ENCODE measurements at places on chromosomes 3 and 15.

- peak; percentile 83 for DNase-seq
Observed at GRCh38 chr15:56243163-56244037, at the start of gene RFX7. RFX7 (minus strand) TSS chr15:56243879; CDS start chr15:56243285, 594 bp downstream.

GRCh38 chr3:124887177-124887931 is at the start of gene ITGB5:
ITGB5 (minus strand) TSS chr3:124887365; CDS start chr3:124887000, 365 bp downstream.
- DNase-seq, result peak; percentile 4

- DNase-seq, result no peak
Observed at GRCh38 chr3:138375447-138375846, 27.1 kb downstream of the MRAS start.

GRCh38 chr3:164196477-164196876 is 881.8 kb downstream of the SI start:
- no peak for DNase-seq

DNA sequence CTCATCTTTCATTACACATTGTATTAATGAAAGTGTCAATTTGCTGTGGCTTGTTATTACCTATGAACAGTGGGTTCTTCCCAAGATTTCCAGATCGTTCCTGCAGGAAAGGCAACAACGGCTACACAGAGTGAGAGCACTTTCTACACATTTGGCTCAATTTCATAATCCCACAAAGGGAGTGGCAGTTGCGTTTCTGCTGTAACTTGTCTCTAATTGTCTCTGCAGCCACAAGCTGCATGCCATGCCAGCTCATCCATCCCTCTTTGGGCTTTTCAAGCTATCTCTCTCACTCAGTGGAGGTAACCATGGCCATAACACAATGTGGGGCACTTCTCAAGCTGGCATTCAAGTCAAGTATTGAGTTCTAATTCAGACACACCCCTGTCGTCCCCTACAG is 27.7 kb upstream of the CPNE4 start:
- DNase-seq, result no peak

DNA sequence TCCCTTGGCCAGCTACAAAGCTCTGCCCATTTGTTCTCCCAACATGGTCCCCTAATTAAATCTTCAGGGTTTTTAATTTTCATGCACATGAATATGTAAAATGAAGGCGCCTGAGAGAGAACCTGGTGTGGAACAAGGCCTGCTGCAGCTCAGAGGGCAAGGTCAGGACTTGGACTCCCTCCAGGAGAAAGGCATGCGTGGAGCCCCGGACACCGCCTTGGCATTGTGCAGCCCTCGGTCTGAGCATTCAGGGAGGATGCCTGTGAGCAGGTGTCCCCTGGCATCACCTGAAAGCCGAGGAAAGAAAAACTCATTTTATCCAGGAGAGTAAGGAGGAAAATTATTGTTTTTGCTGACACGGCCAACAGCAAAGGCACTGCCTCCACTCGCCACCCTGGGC is 33.8 kb upstream of the EPHB1 start:
- no peak for DNase-seq

GRCh38 chr15:42999201-42999779 is 78.7 kb upstream of the TTBK2 start:
- DNase-seq, result no peak

DNA sequence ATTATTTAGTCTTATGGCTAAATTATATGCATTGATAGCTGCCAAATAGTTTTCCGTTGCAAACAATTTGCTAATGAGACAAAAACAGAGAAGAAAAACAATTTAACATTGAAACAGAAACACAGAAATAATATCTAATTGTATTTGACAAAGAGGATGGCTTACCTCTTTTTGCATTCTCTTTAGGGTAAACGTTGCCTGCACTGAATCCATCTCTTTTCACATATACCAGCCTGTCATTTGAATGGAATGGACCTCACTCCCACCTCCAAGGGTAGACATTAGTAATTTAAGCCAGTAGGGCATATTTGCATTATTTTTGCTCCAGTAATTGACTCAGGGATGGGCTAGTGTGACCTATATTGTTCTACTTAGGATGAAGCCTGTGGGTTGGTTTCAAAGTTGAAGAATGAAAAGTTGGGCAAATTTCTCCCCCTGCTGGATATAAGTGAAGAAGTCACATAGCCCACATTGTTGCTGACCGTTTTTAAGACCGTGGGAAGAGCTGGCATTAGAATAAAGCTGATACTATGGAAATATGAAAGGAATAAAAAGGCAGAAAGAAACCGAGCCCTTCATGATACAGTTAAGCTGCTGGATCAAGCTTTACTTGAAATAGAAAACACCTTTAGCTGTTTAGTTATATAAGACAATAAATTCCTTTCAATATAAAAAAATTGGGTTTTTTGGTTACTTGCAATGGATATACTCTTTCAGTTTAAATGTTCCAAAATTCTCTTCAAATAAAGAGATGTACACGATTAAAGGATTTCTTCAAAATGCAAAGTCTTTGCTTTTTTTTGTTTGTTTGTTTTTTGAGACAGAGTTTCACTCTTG is 26.9 kb downstream of the PIERCE2 start:
- DNase-seq, result peak; percentile 56

DNA sequence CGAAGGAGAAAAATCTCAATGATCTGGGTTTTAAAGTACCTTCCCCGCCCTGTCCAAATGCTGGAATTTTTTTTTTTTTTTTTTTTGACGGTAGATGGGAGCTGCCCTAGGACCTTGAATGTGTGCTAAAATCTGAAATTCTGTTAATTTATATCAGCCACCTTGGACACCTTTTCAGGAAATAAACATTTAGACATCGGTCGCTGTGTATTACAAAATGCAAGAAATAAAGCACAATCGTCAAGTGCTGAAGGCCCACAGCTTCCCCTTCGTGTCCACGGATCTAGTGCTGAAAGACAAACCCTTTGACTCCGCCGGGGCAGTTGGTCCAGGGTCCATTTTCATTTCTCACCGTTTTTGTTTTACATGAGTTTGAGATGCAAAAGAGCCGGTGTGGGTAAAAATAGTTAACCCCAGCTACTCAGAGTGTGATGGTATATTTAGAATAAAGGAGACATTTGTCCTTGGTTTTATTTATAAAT is 90.2 kb upstream of the CHD2 start:
- DNase-seq, result peak; percentile 29

DNA sequence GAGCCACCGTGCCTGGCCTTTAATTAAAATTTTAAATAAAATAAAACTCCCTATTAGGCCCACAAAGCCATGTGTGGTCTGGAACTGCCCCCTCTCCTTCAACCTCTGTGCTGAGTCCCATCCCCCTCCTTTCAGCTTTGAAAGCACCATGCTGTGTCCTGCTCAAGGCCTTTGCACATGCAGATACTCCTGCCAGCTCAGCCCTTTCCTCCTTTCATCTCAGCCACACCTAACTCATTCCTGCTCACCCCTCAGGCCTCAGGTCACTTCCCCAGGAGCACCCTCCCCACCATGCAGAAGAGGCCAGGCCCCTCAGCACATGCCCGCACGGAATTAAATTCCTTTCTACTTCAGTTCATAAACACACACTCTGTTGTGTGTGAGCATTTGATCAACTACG is 28.1 kb downstream of the ATRIP start:
- DNase-seq, result no peak

GRCh38 chr15:63045465-63045840 is 2.9 kb downstream of the TPM1 start:
- no peak for DNase-seq

DNA sequence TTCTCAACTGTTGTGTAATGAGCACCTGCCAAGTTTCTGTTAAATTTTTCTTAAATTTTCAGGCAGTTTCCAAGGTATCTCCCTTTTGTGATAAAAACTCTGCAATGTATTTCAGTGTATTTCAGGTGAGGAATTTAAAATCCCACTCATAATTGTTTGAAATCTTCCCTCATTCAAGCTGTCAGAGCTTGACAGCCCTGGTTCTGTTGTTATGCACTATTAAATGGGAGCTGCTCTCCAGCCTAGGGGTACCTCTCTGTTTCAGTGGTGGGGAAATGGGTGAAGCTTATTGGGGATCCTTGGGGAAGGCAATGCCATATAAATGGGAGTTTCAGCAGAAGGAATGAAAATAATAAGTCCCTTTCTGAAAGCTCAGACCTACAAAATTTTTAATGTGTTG is 178.0 kb upstream of the TMCO5A start:
- no peak for DNase-seq

DNA sequence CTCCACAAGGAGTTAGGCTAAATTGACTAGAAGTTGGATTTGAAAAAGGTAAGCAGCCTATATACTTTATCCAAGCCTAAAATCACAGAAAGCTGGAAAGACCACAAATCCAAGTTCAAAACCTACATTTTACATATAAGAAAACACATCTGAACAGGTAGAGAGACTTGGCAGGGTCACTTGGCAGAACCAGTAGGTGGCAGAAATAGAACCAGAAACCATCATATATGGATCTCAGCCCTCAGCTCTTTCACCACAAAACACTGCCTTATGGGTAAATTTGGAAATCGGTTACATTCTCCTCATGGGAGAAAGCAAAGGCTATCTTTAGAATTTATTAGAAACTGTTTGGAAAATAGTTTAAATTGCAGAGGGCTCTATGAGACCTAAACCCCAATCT is 44.2 kb downstream of the MKRN2 start:
- no peak for DNase-seq

GRCh38 chr3:15797642-15798303 is at the start of gene ANKRD28:
ANKRD28 (minus strand) TSS chr3:15797979; CDS start chr3:15796521, 1,458 bp downstream.
- peak; percentile 66 for DNase-seq

DNA sequence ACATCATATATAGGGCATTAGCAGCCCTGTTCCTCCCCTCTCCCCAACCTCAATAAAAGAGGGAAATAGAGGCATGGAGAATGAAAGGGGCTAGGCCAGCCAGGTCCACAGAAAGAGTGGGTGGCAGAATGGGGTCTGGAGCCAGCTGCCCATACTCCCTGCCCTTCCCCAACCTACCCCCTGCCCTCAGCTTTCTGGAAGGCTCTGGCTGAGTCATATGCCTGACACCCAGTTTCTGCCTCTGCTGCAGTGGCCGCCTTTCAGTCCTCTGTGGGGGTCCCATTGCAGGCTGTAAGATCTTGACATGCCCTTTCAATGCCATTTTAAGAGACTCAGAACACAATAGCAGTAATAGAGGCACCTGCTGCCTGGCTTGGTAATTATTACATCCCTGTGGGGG is 95.7 kb downstream of the LINGO1 start:
- DNase-seq, result no peak

DNA sequence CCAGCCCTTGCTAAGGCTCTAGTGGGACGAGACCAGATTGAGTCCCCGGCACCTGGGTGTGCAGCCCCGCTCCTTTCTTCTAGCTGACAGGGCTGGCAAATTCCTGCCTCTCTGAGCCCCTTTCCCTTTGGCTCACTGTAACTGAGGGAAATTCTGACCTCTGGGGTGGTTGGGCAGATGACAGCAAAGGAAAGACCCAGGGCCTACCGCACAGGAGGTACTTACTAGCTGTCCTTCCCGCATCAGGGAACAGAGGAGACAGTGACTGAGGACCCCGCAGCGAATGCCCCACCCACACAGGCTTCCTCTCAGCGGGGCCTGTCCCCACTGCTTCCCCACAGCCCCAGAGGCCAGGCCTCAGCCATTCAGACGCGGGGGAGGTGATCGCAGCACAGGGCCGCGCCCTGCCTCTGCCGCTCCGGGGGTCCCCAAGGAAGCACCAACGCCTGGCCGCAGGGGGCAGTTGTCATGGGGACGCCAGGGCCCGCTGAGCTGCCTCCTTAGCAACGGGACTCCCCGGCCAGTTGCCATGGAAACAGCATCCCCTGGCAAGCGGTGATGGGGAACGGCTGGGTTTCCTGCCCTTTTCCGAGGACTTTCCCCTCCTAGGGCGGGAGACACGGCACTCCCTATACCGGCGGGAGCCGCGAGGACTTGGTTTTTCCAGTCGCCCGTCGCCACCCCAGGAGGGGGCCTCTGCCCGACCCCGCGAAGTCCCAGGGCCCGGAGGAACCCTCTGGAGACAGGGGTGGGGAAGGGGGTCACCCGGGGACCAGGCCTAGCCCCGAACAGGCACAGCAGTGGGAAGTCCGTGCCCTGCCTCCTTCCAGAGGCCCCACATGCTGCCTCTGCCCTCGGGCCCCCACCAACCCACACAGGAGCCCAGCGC is 50.1 kb downstream of the HCN4 start:
- DNase-seq, result peak; percentile 45

- DNase-seq, result no peak
Observed at GRCh38 chr15:52193791-52194190, 2.6 kb upstream of the GNB5 start.

- no peak for DNase-seq
Observed at GRCh38 chr3:131705558-131706051, 202.8 kb upstream of the MRPL3 start.

DNA sequence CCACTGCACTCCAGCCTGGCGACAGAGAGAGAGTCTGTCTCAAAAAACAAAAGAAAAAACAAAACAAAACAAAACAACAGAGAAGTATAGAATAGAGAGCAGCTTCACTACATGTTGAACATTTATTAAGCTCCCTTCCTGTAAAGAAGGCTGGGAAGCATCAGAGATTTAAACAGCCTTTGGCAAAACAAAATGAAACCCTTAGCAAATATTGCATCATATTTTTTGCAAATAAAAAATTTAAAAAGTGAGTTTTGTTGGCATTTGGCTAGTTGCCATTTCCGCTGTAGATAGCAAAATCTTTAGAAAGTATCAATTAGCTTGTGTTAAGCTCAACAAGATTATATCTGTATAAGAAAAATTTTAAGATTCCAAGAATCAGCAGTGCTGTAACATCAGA is 151.2 kb downstream of the SERPINI1 start:
- DNase-seq, result no peak

GRCh38 chr3:168044049-168044448 is 51.7 kb downstream of the GOLIM4 start:
- DNase-seq, result no peak

DNA sequence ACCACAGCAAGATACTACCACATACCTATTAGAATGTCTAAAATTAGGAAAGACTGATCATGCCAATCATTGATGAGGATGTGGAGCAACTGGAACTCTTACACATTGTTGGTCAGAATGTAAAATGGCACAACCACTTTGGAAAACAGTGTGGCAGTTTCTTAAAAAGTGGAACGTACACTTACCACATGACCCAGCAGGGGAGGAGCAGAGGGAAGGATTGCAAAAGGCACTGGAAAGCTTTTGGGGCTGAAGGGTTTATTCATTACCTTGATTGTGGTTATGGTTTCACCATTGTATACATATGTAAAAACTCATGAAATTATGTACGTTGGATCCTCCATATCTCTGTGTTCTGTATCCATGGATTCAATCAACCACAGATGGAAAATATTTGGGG is 3.3 kb upstream of the EHD4 start:
- DNase-seq, result no peak

DNA sequence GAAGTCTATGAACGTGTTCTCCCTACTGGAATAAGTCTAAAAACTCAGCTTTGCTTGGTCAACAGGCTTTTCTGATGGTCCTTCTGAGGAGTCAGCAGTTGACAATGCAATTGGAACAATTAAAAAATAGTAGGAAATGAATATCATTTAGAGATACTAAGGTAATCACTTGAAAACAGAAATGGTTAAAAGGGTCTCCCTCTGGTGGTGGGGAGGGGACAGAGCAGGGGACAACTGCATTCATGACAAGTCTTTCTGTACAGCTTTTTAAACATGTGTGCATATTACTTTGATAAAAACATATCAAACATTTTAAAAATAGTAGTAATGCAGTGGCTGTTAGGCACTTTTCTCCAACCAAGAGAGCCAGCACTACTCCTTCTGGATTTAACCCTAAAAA is 119.9 kb upstream of the FHIT start:
- no peak for DNase-seq

All from CD4-positive, alpha-beta T cell treated with Interferon alpha-2 for 1 hour (primary cell).